ENCODE measurements at places on chromosomes 2 and 18.

DNA sequence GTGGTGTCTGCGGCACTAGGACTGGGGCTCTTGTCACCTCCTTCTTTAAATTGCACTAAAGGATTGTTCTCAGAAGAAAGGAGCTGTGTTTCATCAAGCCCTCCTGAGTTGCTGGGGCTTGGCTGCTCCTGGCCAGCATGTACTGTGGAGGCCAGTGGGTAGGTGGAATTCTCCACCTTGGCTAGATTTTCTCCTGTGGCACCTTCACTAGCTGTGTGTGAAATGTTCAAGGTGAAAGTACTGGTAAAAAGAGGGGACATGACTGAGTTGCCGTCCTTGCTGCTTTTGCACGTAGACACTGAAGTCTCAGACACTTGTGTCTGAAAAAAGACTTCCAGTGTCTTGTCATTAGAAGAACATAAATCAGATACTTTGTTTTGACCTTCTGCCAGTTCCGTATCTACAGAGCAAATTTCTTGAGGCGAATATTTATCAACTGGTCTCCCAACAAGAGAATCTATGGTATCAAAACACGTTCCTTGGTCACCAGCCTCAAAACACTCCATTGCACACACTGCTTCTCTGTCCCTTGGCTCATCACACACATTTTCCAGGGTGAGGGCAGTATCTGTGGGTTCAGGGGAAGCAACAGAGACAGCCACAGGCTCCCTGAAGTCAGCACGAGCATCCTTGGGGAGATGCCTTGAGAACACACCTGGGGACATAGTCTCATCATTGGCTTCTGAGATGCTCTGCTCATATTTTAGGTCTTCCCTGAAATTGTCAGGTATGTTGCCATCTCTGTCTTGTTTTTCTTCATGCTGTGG, 91.4 kb downstream of the ALPK2 start:
- DNase-seq: no peak

- DNase-seq: no peak
Measured at GRCh38 chr2:30601375-30601774, 154.3 kb downstream of the LCLAT1 start.

- no peak for DNase-seq
Measured at GRCh38 chr18:24248359-24248758, 109.5 kb downstream of the CABYR start.

- DNase-seq: no peak
Measured at GRCh38 chr2:238560234-238560633, 133.5 kb downstream of the ASB1 start.

DNA sequence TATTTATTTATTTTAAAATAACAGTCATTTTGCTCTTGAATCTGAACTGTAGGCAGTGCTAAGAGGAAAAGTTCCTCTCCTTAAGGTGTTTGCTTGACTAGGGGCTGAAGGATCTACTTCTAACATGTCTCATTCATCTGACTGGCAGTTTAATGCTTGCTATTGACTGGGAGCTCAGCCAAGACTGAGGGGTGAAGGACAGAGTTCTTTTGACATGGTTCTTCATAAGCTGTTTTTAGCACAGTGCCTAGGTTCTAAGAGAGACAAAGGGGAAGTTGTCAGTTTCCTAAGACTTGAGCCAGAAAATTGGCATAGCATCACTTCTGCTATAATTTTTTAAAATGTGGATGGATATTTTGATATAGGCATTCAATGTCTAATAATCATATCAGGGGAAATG, 73.0 kb downstream of the COMMD1 start:
- no peak for DNase-seq

DNA sequence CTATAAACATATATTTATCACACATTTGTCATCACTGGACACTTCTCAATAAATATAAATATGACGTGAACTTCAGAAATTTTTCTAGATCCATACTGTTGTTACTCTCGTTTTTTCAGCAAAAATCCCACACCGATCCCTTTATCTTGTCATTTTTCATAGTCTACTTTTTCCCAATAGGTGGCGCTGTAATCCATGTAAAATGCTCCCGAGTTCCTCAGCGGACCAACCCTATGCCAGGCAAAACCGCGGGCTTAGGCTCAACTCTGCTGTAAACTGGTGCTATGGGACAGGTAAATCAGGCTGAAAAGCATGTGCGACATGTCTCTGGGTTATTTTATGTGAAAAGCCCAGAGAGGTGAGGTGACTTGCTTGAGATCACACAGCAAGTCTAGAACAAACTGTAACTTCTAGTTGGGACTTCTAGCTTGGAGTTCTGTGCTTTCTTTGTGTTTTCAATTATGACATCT, 104.0 kb downstream of the COBLL1 start:
- no peak for DNase-seq

GRCh38 chr2:174247474-174248186, 702 bp downstream of the OLA1 start:
- DNase-seq: no peak

DNA sequence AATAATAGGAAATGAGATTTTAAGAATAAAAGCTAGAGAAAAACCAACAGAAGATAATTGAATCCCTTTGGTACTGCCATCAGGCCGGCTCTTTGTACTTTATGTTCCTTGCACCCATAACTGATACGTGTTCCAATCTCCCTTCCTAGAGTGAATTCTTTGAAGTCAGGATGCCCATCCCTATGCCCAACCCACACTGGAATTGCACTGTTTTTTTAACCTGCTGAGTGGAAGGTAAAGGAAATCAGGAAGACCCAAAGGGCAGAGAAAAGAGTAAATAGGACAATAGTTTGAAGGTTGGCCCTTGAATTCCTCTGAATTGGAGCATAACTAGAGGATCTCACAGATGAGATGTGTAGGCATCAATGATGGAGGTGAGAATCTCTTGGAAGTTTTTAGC, 4.4 kb upstream of the ATG16L1 start:
- no peak for DNase-seq

DNA sequence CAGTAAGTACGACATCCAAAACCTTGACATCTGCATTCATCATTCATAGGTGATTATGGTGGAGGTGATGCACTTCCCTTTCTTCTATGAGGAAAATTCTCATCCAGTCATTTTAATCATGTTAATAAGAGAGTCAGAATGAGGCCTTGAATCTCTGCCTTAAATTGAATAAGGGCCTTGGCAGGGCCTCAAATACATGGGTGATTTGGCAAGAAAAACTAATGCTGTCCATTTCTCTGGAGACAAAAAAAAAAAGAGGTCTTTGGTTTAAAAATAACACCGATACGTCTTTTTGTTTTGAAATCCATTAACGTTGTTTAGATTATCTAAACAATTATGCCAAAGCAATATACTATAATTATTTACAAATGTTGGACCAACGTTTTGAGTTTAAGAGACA, 8.1 kb downstream of the COLEC12 start:
- DNase-seq: no peak

DNA sequence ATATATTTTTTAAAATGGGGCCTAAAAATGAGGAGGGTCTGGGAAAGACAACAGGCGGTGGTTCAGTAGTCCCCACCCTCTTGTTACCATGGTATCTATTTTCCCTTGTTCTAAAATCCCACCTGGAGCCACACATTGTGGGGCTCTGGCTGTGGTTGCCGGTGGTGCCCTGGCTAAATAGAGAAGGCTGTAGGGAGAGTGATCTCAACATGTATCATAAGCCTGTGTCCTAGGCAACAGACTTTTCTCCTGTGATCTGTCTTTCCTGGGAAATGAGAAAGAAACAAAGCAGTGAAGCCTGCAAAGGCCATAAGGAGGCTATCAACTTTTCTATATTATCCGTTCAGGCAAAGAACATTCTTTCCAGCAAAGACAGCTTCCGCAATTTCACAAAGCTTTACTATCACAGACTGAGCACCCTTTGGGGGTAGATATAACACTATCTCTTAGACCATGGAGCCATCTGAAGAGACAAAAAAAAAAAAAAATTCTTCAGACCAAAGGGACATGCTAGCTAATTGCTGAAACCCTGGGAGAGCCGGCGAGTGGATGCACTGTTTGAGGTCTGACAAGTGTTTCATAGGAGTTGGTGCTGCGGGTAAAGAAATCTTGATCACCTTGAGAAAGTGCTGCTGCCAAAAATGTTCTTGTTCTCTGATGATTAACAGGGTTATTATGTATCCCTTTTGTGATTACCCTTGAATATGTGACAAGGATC, 879.2 kb upstream of the DDX18 start:
- DNase-seq: no peak

DNA sequence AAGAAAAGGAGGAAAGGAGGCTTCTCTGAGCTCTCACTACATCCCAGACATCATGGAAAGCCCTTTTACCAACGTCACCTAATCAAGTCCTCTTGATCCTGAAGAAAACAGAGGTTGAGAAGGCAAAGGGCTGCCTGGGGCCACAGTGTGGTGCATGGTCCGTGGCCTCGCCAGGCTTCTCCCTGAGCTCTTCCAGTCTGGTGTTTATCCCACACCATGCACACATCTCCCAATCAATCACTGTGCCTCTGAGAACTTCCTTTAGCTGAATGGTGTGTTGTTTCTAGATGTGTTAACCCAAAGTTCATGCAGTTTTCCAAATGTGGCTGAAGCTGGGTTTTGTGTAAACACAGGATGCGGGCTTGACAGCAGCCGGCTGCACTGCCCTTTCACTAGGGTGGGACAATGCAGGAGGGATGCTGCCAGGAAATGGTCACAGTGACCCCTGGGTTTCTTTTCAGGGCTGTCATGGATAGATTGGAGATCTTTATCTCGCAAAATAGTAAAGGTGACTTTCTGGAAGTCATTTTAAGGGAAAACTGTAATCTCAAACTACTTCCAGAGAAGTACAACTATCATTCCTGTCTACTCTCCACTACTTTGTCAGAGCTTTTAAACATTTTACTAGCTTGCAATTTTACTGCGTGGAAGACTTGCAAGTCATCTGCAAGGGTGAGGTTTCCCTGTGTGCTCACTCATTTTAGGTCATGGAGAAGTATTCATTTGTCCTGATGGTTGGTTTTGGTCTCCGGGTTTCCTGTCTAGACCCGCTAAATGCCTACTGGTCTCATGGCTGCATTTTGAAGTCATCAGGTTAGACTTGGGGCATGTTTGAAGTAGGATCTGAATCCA, 54.6 kb downstream of the IL1R2 start:
- DNase-seq: no peak

GRCh38 chr2:105328281-105329196, 996 bp downstream of the TGFBRAP1 start:
- peak; percentile 28 for DNase-seq

GRCh38 chr2:237704501-237705434, 77.4 kb downstream of the LRRFIP1 start:
- no peak for DNase-seq

DNA sequence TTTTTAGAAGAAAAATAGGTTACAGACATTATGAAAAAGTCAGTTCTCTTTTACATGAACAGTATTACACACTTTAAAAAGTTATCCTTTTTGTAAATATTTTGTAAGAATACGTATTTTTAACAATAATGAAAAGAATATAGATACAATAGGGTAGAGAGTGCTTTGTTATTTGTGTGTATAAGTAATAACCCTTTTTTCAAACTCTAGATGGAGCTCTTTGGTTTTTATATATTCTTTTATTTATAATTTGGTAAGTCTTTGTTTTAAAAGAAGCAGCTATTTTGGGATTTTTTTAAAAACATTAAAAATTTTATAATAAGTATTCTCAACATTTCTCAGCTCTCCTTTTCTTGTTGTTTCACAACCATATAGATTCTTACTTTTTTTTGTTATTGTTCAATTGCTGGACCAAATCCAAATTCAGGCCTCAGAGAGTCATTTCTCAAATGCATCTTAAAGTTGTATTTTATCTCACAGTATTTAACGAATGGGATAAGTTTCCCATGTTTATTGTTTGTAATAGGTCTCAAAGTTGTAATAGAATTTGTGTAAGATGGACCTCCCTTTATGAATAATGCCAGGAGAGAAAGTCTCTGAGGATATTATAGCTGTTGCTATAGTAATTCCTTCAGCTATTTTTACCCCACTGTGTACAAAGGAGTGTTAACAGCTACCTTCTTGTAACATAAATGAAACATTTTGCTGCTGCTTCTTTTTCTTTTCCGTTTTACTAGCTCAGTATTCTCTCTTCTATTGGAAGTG, 46.4 kb downstream of the ACYP2 start:
- no peak for DNase-seq

DNA sequence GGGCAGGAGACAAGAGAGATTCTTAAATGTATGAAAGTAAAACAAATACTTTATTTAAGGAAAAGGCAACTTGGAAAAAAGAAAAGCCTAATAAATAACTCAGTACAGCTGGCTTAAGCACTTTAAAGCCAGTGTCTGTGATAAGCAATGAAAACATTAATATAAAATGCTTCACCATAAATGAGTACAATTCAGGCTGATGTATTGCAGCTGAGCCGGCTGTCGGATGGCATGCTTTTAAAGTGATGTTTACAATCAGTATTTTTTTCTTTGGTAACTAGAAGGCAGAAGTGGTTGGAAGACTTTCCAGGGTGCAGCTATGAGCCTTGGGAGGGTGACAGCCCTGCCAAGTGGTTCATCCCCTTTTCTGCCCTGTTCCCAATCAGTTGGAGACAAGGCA, 58.7 kb upstream of the CELF4 start:
- DNase-seq: no peak

DNA sequence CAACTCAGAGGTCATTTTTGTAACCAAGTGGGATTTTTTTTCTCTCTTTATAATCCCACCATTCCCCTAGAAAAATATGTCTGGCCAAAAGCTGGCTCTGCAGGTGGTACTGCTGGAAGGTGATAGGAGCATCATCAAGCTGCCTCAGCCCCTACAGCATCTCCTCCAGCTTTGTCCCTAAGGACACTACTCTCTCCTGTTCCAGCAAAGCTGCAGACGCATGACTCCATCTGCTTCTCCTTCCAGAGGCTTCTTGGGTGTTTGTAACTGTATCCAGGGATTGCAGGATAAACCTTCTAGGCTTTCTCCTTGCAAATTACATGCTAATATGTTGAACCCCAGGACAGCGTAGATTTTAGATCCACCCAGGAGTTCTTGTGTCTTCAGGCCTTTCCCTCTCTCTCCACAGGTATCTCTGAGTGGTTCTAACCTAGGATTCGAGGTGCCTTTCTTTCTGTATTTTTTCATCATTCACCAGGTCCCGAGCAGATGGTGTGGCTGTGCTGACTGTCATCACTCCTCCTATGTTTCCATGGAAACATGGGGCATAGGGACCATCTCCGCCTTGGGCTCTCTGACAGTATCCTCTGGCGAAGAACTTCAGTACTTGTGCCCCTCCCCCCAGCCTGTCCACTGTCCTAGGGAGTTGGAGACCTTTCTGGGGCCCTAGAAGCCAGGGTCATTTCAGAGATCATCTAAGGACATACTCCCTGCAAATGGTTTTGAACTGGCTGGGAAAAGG, 34.3 kb downstream of the AFF3 start:
- DNase-seq: no peak

Measured in effector memory CD8-positive, alpha-beta T cell (primary cell).